ENCODE measurements at places on chromosomes 7 and 10.
A peak's percentile ranks its signal among the peaks of the same experiment; 100 is the strongest.

GRCh38 chr10:111758593-111758992 lies 425.0 kb downstream of the GPAM start:
- no peak for DNase-seq

GRCh38 chr10:49353026-49353894 lies 42.6 kb downstream of the DRGX start:
- no peak for DNase-seq

- DNase-seq: peak; percentile 47
Measured at GRCh38 chr10:31808258-31809218, 120.1 kb downstream of the ARHGAP12 start.

DNA sequence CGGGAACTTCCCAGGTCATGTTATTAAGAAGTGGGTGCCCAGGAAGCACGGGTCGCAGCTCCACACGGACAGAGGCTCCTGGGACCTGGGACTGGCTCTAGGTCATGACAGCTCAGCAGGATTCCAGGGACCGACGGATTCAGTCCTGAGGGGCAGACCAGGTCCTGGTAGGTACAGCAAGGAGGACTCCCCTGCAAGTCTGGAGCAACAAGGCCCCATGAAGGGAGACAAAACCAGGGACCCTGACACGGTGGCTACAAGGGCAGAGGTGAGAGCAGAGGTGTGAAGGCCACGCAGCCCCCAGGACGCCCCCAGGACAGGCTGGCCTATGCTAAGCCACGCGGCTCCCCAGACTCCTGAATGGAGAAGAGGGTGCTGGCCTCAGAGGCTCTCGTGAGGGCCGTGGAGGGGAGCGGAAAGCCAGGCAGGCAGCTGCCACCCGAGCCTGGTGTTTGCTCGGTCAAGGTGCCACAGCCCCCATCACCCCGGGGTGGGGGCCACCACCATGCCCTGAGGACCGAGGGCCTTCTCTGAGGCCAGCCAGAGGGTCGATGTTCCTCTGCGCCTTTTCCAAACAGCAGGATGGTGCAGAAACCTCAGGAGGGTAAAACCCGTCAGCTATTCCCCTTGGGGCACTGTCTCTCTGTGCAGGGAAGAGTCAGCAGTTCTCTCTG lies 348.9 kb downstream of the PTPRN2 start:
- no peak for DNase-seq

- no peak for DNase-seq
Measured at GRCh38 chr7:155162422-155162821, 92.3 kb downstream of the HTR5A start.

- DNase-seq: no peak
Measured at GRCh38 chr7:149773446-149774236, at the start of gene ZNF467. Gene ZNF467, minus strand, starts transcription at chr7:149773588. Its CDS starts 2,556 bp downstream, at chr7:149771032.

- DNase-seq: no peak
Measured at GRCh38 chr10:110758898-110759297, 112.8 kb upstream of the PDCD4 start.

DNA sequence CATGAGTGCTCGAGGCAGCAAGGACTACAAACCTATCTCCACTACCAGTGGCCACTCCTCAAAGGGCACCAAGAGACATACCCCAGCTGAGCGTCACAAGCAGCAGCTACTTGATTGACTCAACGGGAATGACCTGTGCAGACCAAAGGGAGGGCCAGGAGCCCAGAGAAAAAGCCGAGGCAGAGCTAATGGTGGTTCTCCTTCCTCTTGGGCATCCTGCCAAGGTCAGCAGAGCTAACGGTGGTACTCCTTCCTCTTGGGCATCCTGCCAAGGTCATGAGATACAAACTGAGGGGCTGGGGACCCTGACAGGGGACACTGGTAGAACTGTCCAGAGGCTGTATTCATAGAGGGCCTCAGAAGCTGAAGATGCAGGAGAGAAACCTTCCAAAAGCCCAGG lies 60.4 kb downstream of the FAM53B start:
- DNase-seq: no peak

DNA sequence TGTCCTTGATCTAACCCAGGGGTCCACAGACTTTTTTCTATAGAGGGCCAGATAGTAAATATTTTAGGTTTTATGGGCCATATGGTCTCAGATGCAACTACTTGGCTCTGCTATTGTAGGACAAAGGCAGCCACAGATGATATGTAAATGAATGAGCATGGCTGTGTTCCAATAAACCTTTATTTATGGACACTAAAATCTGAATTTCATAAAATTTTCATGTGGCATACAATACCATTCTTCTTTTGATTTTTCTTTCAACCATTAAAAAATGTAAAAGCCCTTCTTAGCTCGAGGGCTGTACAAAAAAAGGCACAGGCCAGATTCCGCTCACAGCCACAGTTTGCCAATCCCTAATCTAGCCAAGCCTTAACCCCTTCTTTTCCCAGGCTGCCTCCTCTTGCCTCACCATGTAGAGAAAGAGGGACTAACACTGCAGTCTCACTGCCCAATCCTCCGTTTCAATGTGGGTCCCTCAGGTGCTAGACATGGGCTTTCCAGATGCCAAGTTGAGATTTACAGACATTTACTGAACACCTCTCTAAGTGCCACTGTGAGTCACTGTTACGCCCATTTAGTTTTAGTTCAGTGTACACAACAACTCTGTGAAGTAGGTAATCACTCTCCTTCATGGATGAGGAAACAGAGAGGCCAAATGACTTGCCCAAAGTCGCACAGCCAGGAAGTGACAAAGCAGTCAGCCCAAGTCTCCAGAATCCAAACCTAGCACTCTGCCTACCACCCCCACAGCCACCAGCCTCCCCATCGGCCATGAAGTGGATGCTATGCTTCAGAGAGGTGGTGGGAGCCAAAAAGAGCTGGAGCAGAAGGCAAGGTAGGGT lies 132.6 kb upstream of the PDLIM1 start:
- no peak for DNase-seq

- no peak for DNase-seq
Measured at GRCh38 chr7:142855114-142855743, 353 bp downstream of the EPHB6 start.

- no peak for DNase-seq
Measured at GRCh38 chr7:98779800-98780587, 89.8 kb downstream of the TMEM130 start.

GRCh38 chr10:63806330-63806729 lies 285.1 kb downstream of the REEP3 start:
- no peak for DNase-seq

DNA sequence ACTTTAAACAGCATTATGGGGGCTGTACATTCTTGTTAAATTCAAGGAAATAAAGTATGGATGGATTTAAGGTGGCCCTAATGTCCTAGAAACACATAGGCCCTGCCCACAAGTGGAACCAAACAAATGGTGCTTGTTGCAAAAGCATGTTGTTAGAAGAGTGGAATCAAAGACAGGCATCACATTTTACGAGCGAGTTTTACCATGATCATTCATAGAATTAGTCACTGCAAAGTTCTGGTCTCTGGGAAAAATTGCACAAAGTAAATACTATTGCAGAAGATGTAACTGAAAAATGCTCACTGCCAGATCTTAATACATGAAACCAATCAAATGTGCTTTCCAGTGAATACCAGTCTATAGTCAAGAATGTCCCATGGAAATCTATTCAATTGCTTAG lies 677.1 kb downstream of the PARD3 start:
- no peak for DNase-seq

- DNase-seq: no peak
Measured at GRCh38 chr7:15751191-15751701, 64.8 kb upstream of the MEOX2 start.

GRCh38 chr10:101826852-101827434 lies 8.7 kb upstream of the OGA start:
- DNase-seq: no peak

- DNase-seq: no peak
Measured at GRCh38 chr10:73926152-73926764, 15.3 kb downstream of the PLAU start.

- peak; percentile 78 for DNase-seq
Measured at GRCh38 chr10:49606981-49607535, 3.1 kb upstream of the SLC18A3 start.

- no peak for DNase-seq
Measured at GRCh38 chr10:117736655-117737054, 194.1 kb downstream of the EMX2 start.

GRCh38 chr10:106566873-106567272 lies 597.6 kb downstream of the SORCS1 start:
- no peak for DNase-seq

DNA sequence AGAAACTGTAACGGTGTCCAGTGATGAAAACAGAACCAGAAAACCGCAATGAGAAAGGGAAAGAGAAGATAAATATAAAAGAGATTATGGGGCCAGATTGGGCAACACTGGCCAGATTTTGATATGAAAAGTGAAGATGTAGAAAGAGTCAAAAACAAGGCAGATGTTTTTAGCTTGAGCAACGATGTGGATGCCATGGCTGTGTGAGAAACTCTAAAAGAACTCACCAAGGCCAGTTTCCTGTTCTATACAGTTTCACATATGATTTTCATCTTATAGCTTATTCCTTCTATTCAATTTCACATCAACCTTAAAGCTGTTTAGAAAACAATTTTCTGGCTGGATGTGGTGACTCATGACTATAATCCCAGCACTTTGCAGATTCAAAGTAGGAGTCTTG lies 36.3 kb downstream of the CSTF2T start:
- DNase-seq: no peak

DNA sequence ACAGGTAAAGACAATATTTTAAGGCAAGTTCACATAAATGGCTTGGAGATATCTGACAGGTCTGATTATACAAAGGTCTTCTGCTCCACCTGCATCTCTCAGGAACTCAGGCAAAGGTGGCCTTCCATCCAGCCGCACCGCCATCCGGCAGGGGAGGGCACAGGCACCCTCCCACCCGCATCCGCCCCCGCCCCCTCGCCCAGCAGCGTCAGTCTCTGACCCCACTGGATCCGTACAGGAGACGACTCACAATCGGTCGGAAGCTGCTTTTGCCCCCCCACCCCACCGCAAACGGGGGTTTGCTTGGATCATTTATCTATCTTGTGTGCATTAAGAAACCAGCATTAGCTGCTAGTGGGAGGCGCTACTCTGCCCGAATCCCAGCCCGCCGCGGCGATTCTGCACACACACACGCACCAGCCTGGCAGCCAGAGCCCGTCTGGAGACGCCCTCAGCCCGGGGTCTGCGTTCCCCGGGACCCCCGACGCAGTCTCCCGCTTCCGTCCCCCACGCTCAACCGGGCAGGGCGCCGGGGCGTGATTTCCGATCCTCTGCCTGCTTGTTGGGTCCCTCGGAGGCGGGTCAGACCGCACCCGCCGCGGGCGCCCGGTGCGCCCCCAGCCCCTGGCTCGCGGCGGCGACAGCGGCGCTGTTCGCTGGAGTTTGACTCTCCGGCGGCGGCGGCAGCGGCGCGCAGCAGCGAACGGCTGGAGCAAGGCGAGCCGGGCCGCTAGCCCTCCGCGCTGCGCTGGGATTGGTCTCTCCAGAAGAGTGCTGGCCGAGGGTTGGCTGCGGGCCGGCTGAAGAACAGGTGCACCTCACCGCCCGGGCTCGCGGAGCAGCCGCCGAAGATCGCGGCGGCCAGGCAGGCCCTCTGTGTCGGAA lies 820 bp upstream of the NRG3 start:
- DNase-seq: peak; percentile 85

GRCh38 chr7:126303926-126304325 lies 948.8 kb downstream of the GRM8 start:
- DNase-seq: no peak

DNA sequence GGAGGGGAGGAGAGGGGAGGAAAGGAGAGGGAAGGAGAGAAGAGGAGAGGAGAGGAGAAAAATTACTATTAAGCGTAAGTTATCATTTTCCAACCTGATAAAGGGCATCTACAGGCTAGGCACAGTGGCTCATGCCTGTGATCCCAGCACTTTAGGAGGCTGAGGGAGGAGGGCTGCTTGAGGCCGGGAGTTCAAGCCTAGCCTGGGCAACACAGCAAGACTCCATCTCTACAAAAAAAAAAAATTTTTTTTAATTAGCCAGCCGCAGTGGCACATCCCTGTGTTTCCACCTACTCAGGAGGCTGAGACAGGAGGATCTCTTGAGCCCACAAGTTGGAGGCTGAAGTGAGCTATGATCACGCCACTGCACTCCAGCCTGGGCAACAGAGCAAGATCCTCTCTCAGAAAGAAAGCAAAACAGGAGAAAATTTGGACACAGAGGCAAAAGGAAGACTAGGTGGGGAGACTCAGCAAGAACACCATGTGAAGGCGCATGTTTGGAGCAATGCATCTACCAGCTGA lies 35.2 kb upstream of the GTF2I start:
- no peak for DNase-seq

GRCh38 chr7:120303105-120303504 lies 30.1 kb downstream of the KCND2 start:
- DNase-seq: no peak

GRCh38 chr7:99013266-99014112 lies 130.4 kb downstream of the SMURF1 start:
- no peak for DNase-seq

DNA sequence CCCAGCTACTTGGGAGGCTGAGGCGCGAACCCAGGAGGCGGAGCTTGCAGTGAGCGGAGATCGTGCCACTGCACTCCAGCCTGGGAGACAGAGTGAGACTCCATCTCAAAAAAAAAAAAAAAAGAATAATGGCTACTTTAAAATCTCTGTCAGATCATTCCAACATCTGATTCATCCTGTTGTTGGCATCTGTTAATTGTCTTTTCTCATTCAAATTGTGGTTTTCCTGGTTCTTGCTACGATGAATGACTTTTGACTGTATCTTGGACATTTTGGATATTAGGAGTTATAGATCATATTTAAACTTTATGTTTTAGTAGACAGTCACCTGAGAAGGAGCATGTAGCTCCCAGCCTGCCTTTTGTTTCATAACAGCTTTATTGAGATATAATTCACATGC lies 8.5 kb downstream of the TPST1 start:
- DNase-seq: no peak

- no peak for DNase-seq
Measured at GRCh38 chr7:149552799-149553198, 55.2 kb upstream of the ZNF746 start.

DNA sequence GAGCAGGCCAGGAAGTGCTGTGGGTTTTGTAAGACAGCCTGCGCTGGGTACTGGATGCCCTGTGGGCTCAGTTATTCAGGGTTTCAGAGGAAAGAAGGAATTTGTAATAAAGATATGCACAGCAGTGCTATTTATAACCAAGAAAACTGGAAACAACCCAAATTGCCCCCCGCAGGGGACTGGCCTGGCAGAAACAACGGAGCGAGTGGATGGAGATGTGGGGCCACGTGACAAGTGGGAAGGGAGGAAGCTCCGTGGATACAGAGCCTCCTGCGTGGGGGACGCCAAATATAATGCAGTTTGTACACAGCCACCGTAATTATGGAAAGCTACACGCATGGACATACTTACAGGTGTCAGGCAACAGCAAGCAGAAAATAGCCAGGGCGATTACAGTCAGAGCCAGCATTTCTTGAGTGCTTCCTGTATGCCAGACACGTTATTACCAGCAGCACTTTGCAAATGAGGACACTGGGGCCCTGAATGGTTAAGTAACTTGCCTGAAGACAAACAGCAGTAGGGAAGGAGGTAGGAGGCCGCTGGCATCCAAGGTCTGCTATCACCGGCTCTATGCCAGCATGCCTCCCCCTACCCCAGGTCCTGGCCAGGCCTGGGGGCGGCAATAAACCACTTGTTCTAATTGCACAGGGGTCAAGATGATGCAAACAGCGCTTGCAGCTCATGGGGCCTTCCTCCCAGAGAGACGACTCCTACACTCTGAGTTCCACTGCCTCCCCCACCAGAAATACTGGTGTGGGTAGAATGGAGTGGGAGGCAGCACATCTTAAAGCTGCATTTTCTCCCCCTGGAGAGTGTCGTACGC lies 8.7 kb upstream of the CAMK2B start:
- no peak for DNase-seq

GRCh38 chr7:146805082-146805481 lies 688.5 kb downstream of the CNTNAP2 start:
- no peak for DNase-seq

- DNase-seq: no peak
Measured at GRCh38 chr7:155731871-155732270, 80.4 kb downstream of the SHH start.

Measured in neuronal stem cell (in vitro differentiated cells).